ENCODE measurements at places on chromosomes 1 and 21.

DNA sequence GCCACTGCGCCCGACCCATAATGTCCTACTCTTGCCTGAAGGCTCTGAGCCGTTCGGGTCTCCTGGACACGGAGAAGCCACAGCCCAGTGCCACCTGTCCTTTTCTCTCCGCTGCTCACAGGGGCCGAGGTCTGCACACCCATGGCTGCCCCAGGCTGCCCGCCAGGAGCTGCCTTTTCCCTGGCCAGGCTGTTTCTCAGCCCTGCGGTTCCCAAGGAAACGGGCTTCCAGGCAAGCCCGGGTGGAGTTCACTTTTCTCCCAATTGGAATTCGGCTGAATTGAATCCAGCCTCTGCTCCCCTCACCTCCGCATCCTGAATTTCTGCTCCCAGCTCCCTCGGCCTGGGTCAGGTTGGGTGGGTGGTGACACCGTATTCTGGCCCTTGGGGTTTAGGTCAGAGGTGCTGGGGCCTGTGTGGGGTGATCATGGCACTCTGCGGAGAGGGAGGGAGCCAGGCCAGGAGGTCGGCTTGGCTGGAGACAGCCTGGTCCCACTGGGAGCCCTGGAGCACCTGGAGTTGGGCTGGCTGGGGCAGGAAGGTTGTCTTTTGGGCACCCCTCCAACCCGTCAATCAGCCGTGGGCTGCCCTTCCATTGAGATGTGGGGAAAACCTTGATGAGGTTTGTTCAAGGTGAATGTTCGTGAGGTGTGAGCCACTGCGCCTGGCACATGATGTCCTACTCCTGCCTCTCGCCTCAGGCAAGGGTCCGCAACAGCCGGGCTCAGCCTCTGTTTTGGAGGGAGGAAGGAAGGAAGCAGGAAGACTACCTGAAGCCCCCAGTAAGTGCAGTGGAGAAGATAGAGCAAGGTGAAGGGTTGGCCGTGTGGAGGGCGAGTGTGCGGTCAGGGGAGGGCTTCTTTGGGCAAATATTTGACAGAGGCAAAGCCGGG lies 25.1 kb downstream of the RRP1 start:
- DNase-seq, result peak; percentile 32

- DNase-seq, result no peak
Observed at GRCh38 chr1:114063544-114063943, 84.3 kb downstream of the OLFML3 start.

GRCh38 chr21:29717659-29718058 lies 222.1 kb downstream of the GRIK1 start:
- DNase-seq, result no peak

GRCh38 chr1:7476861-7477547 lies 294.1 kb upstream of the VAMP3 start:
- DNase-seq, result peak; percentile 13

GRCh38 chr1:3001471-3002348 lies 19.6 kb upstream of the ACTRT2 start:
- no peak for DNase-seq

- no peak for DNase-seq
Observed at GRCh38 chr1:242055749-242056320, 56.9 kb upstream of the MAP1LC3C start.

- DNase-seq, result peak; percentile 35
Observed at GRCh38 chr1:165364568-165365133, 8.1 kb upstream of the LMX1A start.

DNA sequence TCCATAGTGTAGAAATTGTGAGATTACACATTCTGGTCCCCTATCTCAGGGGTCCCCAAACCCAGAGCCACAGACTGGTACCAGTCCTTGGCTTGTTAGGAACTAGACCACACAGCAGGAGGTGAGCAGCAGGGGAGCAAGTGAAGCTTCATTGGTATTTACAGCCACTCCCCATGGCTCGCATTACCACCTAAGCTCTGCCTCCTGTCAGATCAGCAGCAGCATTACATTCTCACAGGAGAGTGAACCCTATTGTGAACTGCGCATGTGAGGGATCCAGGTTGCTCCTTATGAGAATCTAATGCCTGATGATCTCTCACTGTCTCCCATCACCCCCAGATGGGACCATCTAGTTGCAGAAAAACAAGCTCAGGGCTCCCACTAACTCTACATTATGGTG lies 229.7 kb upstream of the IRF2BP2 start:
- no peak for DNase-seq

DNA sequence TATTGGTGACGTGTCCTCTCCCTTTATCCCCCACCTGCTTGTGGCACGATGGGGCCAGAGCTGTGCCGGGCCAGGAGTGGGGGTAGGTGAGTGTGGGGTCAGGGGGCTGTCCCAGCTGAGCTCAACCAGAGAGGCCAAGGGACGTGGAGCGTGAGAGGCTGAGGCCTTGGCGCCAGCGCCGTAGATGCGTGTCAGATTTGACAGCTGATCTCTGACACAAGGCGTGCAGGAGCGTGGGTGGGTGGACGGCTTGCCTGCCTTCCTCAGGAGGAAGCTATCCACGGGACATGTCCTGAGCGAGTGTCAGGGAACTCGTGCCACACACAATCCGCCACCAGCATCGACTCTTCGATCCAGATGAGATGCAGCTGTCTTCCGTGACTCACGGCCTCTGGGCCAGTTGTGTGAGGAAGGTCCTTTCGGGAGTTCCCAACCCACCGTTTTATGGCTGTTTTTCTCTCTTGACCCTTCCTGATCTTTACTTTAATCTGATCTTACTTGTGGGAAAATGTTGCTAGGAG lies 56.7 kb downstream of the SPSB1 start:
- DNase-seq, result peak; percentile 40

GRCh38 chr1:203797216-203797615 lies 1.8 kb downstream of the ZBED6 start:
- DNase-seq, result no peak

GRCh38 chr1:16464917-16465625 lies 24.5 kb downstream of the NECAP2 start:
- peak; percentile 58 for DNase-seq

- no peak for DNase-seq
Observed at GRCh38 chr1:208551633-208552320, 307.6 kb upstream of the PLXNA2 start.

DNA sequence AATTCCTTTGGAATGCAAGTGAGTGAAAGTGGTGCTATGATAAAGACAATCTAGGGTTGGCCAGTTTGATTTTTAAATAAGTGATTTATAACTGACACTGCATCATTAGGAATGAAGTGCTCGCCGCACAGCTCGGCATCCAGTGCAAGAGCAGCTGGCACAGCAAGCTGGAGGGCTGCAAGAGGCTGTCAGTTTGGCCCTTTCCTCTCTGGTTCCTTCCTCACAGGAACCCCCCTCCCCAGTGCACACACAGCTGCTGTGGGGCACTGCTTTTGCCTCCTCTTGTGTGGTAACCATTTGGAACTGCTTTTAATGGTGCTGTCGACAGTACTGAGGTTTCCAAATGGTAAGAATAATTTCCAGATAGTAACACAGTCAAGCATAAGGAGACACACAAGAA lies 10.4 kb upstream of the BCAR3 start:
- peak; percentile 44 for DNase-seq

- no peak for DNase-seq
Observed at GRCh38 chr21:31203431-31204054, 140.5 kb downstream of the TIAM1 start.

- no peak for DNase-seq
Observed at GRCh38 chr1:9284061-9284460, 8.6 kb upstream of the SPSB1 start.

GRCh38 chr1:241713316-241713715 lies 61.2 kb downstream of the WDR64 start:
- DNase-seq, result no peak

DNA sequence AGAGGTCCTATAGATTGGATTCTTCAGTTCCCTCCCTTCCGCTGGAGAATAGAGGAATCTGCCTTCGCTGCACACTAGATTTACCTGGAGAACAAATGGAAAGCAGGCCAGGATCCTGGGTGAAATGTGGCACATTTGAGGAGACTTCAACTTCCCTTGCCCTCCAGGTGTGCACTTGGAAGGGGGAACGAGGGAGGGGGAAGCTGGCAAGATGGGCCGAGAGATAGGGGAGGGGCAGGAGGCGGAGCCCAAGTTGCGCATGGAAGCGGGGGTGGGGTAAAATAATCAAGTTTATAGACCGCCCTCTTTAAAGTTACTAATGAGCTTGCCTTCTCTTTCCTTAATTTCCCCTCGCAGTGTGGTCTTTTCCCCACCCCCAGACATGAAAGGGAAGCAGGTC lies 155.7 kb upstream of the CAMK1G start:
- no peak for DNase-seq

GRCh38 chr1:43819357-43819756 lies 112.0 kb downstream of the ST3GAL3 start:
- DNase-seq, result no peak

GRCh38 chr1:202186327-202186726 lies 7.3 kb upstream of the LGR6 start:
- no peak for DNase-seq

- peak; percentile 21 for DNase-seq
Observed at GRCh38 chr1:56872597-56872996, 18.0 kb downstream of the C8A start.

GRCh38 chr1:102531036-102531435 lies 534.3 kb upstream of the OLFM3 start:
- peak; percentile 11 for DNase-seq

DNA sequence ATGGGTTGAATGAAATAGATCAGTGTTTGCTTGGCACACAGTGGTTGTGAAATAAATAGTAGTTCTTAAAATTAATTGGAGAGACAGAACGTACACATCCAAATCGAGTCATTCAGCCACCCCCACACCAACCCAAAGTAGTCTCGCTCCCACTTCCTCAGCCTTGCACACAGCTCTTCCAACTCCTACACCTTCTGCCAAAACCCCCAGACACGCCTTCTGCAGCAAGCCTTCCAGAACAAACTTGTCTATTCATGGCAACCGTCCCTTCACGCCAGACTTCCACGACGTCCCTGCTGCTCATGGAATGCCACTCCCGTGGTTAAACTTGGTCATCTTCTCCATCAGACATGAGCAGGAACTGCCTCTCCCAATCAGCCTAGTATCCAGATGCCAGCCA lies 37.5 kb upstream of the RD3 start:
- DNase-seq, result no peak

GRCh38 chr21:41802684-41803083 lies 35.8 kb upstream of the RIPK4 start:
- DNase-seq, result peak; percentile 60

DNA sequence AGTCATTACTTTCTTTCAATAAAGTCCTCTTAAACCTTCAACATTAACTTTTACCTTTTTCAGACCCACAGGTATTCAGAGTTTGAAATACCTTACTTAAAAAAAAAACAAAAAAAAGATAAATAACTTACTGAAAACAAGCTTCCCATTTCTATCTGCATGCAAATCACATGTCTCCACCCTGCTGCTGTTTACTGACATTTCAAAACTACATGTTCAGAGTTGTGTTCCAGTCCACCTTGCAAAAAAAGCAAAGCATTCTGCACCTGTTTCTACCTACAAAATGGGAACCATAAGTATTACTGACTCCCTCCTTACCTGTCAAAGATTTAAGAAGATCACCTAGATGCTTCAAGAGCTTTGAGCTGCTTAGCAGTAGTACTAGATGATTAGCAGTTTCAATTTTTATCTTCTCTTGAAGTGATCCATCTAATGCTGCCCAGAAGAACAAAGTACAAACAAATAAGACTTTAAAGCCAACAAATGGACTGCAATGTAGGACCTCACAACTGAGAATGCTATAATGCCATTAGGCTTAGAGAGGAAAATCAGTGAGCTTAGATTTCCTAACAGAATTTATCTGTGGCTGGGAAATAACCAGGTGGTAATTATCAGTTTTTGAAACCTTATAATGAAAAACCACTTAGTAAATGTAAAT lies 61.2 kb downstream of the ANKRD13C start:
- no peak for DNase-seq

GRCh38 chr1:93605812-93606512 lies 75.7 kb downstream of the BCAR3 start:
- DNase-seq, result peak; percentile 92

- DNase-seq, result no peak
Observed at GRCh38 chr1:73909043-73909562, 288.9 kb downstream of the LRRIQ3 start.

DNA sequence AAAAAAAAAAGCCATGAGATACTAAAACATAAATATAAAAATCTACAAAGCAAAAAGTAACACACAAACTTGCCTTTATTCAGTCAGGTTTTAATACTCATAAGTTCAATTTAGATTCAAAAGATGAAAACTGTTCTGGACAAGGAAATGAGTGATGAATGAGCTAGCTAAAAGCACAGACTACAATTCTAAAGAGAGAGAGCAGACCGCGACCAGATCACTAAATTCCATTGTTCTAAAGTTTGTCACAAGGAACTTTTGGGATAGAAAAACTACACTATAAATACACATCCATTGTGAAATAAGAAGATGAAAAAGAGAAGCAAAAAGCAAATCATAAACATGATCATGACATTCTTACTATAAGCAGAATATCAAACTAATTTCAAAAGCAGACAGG lies 1.7 kb downstream of the ODF2L start:
- DNase-seq, result peak; percentile 64

GRCh38 chr1:72891976-72892375 lies 609.6 kb upstream of the NEGR1 start:
- DNase-seq, result no peak

All from AG10803 (cell line).